ENCODE measurements at places on chromosomes 16 and 17.
A peak's percentile ranks its signal among the peaks of the same experiment; 100 is the strongest.

DNA sequence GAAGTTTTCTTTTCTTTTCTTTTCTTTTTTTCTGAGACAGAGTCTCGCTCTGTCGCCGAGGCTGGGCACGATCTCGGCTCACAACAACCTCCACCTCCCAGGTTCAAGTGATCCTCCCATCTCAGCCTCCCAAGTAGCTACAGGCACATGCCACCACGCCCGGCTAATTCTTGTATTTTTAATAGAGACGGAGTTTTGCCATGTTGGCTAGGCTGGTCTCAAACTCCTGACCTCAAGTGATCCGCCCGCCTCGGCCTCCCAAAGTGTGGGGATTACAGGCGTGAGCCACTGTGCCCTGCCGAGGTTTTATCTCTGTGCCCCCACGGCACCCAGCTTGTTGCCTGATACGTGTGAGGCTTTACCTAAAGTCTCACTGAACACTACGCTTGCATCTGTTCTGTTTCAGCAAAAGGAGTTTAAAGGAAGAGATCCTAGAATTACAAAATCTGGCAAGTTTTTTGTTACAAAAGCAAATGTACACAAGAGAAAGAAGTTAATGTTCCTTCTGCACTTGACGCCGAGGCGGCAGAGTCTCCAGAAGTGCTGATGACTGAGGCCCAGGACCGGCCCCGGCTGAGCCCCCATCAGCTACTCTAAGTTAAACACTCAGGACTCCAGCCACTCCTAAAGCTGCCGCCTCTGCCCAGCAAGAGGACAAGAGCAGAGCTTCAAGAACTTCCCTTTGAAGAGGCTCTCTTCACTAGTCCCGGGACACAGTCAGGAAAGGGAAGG, 9.2 kb downstream of the ABCA3 start:
- DNase-seq, result no peak

- no peak for DNase-seq
These were observed 63.6 kb downstream of the TNFRSF13B start for GRCh38 chr17:16908273-16908672.

GRCh38 chr16:84766978-84767773, 52.6 kb upstream of the CRISPLD2 start:
- no peak for DNase-seq

GRCh38 chr17:21551081-21551881, 141.0 kb upstream of the KCNJ18 start:
- DNase-seq, result peak; percentile 71

- DNase-seq, result no peak
These were observed 86.0 kb upstream of the LHX1 start for GRCh38 chr17:36851250-36851649.

GRCh38 chr17:69067274-69068047, 6.7 kb upstream of the ABCA9 start:
- DNase-seq, result no peak

DNA sequence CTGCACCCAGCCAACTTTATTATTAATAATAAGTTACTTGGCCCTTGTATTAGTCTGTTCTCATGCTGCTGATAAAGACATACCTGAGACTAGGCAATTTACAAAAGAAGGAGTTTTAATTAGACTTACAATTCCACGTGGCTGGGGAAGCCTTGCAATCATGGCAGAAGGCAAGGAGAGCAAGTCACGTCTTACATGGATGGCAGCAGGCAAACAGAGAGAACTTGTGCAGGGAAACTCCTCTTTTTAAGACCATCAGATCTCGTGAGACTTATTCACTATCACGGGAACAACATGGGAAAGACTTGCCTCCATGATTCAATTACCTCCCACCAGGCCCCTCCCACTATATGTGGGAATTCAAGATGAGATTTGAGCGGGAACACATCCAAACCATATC, 47.7 kb downstream of the SYT17 start:
- DNase-seq, result no peak

DNA sequence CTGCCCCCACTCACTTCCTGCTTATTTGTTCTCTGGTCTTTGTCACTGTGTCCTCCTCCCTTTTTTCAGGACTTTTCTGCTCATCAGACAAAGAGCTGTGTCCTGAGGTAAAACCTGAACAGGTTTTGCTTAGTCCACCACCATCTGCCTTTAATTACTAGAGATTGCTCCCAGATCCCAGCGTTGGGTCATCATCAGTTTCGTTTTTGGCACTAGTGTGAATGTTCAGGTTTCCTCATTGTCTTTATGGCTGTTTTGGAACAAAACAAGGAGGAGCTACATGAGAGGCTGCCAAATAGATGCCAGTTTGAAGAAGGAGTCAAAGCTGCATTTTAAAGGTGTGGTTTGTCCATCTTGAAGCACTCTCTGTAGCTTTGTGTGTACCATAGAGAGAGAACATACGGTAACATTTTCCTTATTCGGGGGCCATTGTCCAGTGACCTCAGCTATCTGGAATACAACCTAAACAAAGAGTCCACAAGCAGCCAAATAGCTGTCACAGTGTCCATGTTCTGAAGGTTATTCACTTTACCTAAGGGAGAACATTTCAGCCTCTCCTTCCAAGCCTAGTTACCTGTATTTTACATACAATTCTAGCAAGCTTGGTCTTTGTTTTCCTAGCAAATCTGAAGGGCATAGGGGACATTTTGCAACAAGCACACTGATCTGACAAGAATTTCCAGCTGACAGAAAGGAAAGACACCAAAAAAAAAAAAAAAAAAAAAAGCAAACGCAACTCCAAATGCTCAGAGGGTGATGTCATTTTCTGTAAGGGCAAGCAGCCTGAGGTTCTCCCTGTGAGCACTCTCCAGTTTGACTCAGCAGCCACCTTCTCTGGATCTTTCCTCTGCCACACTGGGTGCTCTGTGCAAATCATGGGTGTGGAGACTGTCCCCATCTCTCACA, 196.1 kb downstream of the NTN1 start:
- no peak for DNase-seq

DNA sequence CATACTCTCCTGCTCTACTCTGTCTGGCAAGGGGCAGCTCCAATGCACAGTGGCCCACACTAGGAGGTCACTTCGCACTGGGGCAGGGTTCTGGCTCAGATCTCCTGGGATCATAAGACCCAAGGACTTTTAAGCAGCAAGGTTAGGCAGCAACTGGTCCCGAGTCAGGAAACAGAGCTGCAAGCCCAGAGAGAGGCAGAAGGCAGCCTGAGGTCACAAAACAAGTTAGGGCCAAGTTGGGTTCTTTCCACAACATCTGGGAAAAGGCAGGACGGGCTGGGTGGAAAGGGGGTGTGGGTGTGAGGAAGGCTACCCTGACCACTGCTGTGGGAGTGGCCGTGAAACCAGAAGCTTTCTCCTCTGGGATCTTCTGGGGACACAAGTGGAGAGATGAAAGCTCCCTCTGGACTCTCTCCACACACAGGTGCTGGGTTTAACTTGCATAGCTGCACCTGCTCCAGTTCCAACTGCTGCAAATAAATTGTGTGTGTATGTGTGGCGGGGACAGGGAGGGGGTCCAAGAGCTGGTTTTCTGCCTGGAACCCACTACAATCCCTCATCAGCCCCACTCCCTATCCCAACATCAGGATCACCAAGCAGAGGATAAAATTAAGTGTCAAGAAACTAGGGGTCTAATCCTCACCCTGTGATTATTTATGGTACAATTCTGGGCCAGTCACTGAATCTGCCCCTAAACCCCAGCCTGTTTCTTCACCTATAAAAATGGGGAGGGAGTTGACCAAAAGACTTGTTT, 8.0 kb upstream of the TSPOAP1 start:
- no peak for DNase-seq

- no peak for DNase-seq
These were observed 541.9 kb downstream of the TMEM114 start for GRCh38 chr16:8048433-8048832.

- peak; percentile 17 for DNase-seq
These were observed 23.3 kb downstream of the CEP295NL start for GRCh38 chr17:78879635-78880186.

GRCh38 chr16:58026139-58026704, 668 bp downstream of the MMP15 start:
- DNase-seq, result no peak

- DNase-seq, result no peak
These were observed 7.4 kb downstream of the CTNS start for GRCh38 chr17:3643889-3644349.

Measured in stimulated activated CD4-positive, alpha-beta T cell treated with anti-CD3 and anti-CD28 coated beads, Interleukin-12 subunit alpha, Interleukin-12 subunit beta, amount 100 ng/mL, for 24 hours (primary cell).